NCI-H526 treated with DMSO at 0.1 percent for 48 hours (cell line): ENCODE measurements at places on chromosomes 1 and 21.
A peak's percentile ranks its signal among the peaks of the same experiment; 100 is the strongest.

DNA sequence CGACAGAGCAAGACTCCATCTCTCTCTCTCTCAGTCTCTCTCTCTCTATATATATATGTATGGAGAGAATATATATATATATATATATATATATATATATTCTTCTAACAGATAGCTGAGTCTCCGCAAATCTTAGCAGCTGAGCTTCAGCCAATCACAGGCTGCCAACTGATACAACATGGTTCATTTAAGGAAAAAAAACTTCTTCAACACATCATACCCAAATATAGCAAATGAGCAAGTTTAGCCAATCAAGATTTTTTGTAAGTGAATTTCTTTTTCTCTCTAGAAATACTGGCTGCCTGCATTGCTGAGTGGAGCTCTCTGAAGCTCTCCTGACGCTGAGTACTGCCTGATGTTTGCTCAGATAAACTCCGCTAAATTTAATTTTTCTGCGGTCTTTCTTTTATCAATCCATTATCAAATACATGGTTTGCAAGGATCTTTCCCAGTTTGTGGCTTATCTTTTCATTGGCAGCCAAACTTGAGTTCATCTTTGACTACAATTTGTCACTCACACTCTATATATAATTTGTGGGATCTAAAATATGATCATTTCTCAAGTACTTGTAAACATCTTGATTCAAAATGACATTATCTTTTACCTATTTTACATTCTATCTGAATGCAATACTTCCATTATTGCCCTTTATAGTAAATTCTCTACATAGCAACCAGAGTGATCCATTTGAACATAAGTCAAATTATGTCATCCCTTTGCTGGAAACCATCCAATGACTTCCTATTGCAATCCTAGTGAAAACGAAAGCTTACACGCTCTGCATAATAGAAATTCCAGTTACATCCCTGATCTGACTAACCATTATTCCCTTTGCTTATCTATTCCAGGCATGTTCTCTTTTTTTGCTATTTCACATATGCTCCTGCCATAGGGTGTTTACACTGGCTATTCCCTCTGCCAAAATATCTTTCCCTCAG is 2131.7 kb downstream of the MRPL39 start:
- no peak for DNase-seq

DNA sequence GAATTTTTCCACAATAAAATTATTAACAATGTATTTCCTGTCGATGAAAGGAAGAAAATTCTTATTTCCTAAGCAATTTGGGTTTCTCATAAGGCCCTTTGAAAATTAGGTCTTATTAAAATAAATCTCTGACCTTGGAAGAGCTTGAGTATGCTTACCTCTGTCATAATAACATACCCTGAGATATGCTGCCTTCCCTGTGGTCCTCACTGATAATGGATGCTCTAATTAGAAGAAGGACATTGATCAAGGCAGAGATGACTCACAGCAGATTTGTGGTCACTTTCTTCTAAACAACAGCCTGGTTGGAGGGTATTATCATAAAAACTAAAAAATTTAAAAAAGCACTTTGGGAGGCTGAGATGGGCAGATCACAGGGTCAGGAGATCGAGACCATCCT is 217.8 kb downstream of the GRIK1 start:
- no peak for DNase-seq

GRCh38 chr1:21932127-21932526 is 5.0 kb downstream of the HSPG2 start:
- DNase-seq, result no peak

GRCh38 chr1:178337091-178337706 is 159.6 kb downstream of the CLEC20A start:
- DNase-seq, result no peak

GRCh38 chr1:99481391-99481996 is 164.4 kb upstream of the PALMD start:
- DNase-seq, result peak; percentile 57

GRCh38 chr1:100290291-100290690 is 24.3 kb downstream of the RTCA start:
- DNase-seq, result no peak

DNA sequence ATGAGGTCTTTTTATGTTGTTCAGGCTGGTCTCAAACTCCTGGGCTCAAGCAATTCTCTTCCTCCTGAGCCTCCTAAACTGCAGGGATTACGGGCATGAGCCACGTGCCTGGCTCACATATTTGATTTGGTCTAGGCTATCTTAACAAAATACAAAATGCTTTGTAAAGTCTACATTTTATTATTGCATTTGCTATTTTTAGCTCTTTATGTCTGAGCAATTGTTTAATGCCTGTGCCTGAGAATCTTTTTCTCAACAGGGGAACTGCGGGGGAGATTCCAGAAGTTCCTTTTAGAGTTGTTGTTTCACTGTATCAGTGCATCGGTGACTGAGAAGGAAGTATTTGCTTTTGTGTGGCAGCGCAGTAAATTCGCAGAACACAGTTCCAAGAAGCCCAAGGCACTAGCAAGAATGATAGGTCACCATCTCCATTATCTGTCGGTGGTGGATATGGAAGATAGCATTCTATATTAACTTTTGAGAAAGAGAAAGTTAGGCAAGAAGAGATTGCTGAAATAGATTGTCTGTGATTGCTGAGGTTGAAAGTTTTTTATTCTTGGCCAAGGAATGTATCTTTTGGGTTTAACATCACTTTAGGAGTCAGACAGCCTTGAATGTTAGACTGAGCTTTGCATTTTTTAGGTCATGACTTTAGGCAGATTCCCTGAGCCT is 167.3 kb downstream of the PDE4B start:
- no peak for DNase-seq

DNA sequence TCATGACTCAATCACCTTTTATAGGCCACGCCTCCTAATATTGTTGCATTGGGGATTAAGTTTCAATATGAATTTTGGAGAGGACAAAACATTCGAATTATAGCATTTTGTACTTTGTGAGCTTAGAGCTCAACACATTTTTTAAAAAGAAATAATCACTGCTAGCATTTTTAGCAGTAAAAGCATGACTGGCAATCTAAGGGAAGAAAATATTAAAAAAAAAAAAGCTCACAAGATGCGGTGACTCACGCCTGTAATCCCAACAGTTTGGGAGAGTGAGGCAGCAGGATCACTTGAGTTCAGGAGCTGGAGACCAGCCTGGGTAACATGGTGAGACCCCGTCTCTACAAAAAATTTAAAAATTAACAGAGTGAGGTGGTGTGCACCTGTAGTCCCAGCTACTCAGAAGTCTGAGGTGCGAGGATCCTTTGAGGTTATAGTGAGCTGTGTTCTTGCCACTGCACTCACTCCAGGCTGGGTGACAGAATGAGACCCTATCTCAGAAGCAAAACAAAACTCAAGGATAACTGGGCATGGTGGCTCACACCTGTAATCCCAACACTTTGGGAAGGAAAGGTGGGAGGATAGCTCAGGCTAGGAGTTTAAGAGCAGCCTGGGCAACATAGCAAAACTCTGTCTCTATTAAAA is 28.8 kb upstream of the DIPK1A start:
- DNase-seq, result no peak

DNA sequence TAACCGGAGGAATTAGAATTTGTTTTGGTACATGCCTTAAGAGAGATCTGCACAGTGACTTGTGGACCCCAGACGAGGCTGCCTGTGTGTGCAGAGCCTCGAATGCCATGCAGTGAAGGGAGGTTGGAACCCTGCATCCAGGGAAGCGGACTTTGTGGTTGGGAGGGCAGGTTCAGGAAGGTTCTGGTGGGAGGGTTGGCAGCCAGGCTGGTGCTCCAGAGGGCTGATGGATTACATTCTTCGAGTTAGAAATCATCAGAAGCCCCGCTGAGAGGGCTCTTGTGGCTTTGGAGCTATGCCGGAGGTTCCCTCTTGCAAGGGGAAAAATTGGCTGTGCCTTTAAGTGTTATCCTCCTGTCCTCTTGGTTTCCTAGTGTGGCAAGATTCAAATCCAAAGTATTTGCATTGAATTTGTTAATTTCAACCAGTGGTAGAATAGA is 21.1 kb downstream of the ROR1 start:
- peak; percentile 63 for DNase-seq

- no peak for DNase-seq
Observed at GRCh38 chr1:42450061-42450460, 5.8 kb downstream of the ZMYND12 start.

GRCh38 chr21:36613059-36613458 is 85.9 kb upstream of the SIM2 start:
- DNase-seq, result no peak

DNA sequence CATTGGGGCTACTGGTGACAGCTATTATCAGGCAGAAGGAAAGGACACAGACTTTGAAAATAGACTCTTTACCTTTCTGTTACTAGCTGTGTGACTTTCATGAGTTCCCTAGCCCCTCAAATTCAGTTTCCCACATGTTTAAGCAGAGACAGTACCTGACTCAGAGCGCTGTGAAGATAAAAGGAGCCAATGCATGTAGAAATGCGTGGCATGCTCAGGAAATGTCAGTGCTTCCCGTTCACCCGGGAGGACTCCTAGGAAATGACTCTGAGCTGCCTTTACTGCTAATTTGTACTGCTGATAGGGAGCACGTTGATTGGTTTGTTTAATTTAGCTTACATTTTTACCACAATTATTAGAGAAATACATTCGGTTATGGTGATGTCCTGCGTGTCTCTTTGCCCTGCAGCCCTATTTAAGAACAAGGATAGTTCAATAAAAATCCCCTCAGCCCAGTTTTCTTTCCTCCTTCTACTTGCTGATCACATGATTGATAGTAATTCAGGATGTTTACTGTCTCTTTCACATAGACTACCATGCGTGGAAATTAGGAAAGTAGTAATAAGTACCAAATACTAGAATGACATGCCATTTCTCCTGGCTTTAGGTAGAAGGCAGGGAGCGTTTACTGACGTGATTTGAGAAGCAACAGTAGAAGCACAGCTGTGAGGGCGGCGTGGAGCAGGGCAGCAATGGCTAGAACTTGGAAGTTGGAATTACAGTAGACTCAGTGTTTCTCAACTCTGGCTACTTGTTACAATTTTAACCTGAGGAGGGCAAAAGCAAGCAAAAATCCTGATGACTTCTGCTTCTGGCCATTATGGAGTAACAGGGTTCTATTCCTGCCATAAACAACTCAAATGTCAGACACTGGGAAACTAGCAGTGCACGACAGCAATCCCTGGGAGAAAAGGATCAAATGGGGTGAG is 15.9 kb downstream of the PDIK1L start:
- DNase-seq, result no peak

DNA sequence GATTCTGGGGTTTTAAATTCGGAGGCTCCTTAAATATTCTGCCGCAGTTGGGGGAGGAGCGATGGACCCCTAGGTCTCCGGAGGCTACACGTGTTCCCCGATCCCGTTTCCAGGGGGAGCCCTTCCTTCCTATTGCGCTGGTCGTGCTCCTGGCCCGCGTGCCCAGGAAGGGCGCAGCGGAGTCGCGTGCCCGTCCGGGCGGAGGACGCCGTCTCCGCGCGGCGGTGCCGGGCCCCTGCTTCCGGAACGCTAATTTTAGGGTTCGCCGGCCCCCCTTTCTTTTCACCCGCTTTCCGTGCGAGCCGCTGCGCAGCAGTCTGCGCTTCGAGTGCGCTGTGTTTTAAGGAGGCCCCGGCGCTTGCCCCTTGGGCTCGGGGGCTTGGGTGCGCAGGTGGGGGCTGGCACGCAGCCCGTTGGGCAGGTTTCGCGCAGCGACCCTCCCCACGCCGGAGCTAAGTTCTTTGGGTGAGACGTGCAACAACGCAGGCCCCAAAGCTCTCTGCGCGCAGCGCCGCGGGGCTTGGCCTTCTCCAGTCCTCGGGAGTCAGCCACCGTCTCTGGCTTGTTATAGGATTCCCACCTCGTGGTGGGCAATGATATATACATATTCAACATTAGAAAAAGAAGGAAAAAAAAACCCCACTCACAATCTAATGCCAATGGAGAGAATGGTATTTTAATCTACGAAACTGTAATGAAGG is 43.5 kb upstream of the DNAJC6 start:
- DNase-seq, result peak; percentile 75

- DNase-seq, result no peak
Observed at GRCh38 chr1:151914076-151914475, 4.8 kb upstream of the THEM4 start.

- DNase-seq, result no peak
Observed at GRCh38 chr1:1543706-1544099, 3.3 kb upstream of the TMEM240 start.

DNA sequence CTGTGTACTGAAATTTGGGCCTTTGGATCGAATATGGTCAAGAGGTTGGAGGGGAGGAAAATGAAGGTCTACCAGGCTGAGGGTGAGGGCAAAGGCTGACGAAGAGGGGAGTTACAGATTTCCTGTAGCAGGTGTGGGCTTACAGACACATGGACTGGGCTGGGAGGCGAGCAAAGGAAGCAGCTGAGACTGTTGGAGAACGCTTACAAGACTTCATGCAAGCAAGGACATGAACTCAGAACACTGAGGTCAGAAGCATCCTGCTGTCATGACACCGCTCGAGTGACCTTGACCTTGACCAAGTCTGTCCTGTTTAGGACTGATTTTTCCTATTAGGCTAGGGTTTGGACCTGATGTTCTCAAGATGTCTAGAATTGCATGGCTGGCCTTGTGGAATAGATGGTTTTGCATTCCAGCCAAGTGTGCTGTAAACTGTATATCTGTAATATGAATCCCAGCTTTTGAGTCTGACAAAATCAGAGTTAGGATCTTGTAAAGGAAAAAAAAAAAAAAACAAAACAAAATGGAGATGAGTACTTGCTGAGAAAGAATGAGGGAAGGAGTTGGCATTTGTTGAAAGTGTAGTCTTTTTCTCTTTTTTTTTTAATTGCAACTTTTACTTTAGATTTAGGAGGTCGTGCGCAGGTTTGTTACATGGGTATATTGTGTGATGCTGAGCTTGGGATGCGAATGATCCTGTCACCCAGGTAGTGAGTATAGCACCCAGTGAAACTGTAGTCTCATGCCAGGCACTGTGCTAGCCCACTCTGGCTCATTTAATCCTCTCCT is 5.8 kb downstream of the ELF3 start:
- DNase-seq, result no peak

DNA sequence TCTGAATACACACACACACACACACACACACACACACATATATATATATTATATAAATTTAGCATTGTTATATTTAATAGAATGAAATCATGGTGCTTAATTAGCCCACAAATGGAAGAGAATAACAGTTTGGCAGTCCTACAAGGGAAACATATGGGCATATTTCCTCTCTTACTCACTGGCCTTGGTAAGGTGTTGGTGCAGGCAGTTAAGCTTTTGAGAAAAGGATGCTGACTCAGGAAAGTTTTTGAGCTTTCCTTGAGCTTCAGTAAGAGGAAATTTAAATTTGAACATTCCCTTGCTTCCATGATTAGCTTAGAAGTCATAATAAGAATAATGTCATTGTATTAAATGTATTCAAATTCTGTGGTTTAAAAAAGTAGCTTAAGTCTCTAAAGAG is 37.0 kb upstream of the B3GALT5 start:
- DNase-seq, result no peak

- peak; percentile 28 for DNase-seq
Observed at GRCh38 chr1:113250161-113250560, 140.2 kb upstream of the MAGI3 start.

- no peak for DNase-seq
Observed at GRCh38 chr21:28522014-28522799, 470.5 kb downstream of the LTN1 start.
